CD4-positive, alpha-beta T cell treated with Interleukin-17A for 1 hour (primary cell): ENCODE measurements at places on chromosomes 5 and 9.
A peak's percentile ranks its signal among the peaks of the same experiment; 100 is the strongest.

GRCh38 chr9:86456416-86456815, 102.2 kb upstream of the TUT7 start:
- no peak for DNase-seq

GRCh38 chr9:12065050-12065449, 628.1 kb upstream of the TYRP1 start:
- no peak for DNase-seq

DNA sequence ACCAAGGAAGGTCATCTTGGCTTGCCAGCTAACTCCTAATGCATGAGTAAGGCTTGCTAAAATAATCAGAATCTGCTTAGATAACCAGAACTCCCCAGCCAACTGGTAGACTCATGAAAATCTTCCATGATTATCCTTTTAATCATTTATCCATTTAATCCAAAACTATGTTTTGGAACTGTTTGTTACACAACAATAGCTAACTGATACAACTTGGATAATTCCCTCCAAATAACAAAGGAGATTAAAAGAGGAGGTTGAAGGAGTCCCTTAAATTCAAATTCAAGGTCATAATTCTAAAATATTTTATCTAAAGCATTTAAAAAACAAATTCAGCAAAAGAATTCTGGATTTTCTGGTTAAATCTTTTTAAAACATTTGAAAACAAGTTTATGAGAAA, 222.1 kb downstream of the DEPDC1B start:
- DNase-seq: no peak

- no peak for DNase-seq
Measured at GRCh38 chr9:91117959-91118703, 243.6 kb downstream of the AUH start.

DNA sequence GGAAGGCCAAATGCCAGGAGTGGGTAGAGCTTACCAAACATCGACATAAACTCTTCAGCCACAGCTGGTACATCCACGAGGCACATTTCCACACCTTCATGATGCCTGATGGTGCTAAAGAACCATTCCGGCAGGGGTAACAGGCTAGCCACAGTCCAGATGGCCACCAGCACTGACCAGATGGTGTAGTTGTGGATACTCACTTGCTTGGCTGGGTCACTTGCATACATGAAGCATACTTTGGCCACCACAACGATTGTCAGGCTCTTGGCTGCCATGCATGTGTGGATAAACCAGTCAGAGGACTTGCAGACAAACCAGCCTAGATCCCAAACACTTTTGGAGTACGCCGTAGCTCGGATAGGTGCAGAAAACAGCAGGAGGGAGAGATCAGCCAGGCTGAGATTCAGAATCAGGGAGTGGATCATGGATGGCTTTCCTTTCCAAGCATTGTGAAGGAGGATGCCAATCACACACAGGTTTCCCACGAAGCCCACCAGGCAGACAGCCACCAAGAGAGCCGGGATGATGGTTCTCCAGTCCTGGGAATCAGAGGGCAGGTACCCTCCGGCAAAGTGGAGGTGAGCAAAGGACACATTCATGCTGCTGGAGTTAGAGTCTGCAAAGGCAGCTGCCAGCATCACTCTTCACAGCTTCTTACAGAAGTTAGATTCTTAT, 378 bp downstream of the GPR151 start:
- DNase-seq: no peak

- no peak for DNase-seq
Measured at GRCh38 chr5:141941307-141941706, 16.7 kb downstream of the PCDH12 start.

- DNase-seq: no peak
Measured at GRCh38 chr5:75756981-75757380, 39.7 kb upstream of the POC5 start.

DNA sequence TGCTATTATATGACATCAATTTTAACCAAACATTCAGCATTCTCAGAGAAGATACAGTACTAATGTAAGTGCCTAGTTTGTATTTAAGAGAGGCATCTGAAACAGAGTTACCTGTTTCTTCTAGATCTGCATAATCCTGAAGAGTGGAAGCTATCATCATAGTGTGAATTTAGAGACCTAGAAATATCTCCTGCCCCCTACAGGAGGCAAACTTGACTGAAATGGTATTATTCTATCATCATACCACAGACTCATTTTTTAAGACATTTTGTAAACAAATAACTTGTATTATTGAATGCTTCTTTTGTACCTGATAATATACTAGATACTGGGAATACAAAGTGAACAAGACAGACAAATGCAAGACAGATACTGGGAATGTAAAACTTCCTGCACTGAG, 216.8 kb upstream of the RPS23 start:
- DNase-seq: no peak

GRCh38 chr5:124922255-124922975, 176.0 kb upstream of the ZNF608 start:
- no peak for DNase-seq

- no peak for DNase-seq
Measured at GRCh38 chr5:149588936-149589335, 7.6 kb downstream of the ARHGEF37 start.

DNA sequence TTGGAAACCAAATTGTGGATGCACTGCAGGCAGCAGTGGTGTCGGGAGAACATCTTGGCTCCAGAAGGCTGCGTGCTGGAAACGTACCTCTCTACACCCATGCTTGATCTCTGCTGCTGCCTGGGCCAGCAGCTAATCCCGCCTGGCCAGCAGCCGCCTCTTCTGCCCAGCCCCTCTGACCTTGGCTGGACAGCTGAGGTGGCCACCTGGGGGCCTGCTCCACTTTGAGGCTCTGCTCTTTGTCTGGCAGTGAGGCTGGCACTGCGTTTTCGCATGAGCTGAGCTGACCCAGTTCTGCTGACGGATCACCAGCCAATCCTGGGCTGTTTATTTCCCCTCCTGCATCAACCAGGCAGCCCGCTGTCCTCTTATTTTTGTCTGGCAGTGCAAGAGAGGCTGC, 154.9 kb downstream of the TENT4A start:
- DNase-seq: no peak

GRCh38 chr5:139524940-139525585, 36.1 kb upstream of the UBE2D2 start:
- no peak for DNase-seq

- peak; percentile 84 for DNase-seq
Measured at GRCh38 chr5:138459311-138459933, 5.9 kb upstream of the EGR1 start.

- DNase-seq: no peak
Measured at GRCh38 chr9:89882930-89883361, 278.1 kb downstream of the GADD45G start.
